ENCODE measurements at places on chromosomes 5 and 9.

GRCh38 chr9:22405869-22406659 lies 40.6 kb upstream of the DMRTA1 start:
- no peak for DNase-seq

DNA sequence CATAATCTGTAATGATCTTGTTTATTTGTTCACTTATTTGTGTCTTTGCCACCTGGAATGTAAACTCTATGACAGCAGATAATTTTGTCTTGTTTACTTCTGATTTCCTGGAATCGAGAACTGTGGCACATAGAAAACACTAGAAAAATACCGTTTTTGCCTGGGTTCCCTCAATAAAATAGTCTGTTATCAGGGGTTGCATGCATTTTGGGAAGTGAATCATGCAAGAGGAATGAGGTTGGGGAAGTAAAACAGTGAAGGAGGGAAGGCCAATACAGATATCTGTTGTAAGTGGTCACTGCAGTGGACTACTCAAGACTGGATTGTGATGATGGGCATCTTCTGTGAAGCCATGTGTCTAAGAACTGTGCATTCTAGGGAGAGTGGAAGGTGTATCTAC lies 45.2 kb upstream of the IL6ST start:
- DNase-seq, result no peak

DNA sequence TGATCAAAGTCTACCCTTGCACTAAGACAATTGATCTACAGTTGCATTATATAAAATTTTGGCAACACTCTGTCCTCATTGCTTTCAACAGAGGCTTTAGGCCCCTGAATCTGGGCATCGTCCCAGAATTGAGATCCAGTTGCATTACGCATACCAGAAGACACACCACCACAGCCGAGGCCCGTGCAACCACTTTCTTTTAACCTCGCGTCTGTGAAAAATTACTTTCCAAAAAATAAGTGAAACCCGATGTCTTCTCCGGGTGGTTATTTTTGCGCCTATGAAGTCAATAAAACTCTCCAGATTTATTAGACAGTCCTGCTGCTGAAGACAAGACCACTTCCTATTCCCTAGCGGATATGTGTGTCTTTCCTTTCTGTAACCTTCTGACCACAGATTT lies 52.1 kb upstream of the NFIB start:
- DNase-seq, result no peak

DNA sequence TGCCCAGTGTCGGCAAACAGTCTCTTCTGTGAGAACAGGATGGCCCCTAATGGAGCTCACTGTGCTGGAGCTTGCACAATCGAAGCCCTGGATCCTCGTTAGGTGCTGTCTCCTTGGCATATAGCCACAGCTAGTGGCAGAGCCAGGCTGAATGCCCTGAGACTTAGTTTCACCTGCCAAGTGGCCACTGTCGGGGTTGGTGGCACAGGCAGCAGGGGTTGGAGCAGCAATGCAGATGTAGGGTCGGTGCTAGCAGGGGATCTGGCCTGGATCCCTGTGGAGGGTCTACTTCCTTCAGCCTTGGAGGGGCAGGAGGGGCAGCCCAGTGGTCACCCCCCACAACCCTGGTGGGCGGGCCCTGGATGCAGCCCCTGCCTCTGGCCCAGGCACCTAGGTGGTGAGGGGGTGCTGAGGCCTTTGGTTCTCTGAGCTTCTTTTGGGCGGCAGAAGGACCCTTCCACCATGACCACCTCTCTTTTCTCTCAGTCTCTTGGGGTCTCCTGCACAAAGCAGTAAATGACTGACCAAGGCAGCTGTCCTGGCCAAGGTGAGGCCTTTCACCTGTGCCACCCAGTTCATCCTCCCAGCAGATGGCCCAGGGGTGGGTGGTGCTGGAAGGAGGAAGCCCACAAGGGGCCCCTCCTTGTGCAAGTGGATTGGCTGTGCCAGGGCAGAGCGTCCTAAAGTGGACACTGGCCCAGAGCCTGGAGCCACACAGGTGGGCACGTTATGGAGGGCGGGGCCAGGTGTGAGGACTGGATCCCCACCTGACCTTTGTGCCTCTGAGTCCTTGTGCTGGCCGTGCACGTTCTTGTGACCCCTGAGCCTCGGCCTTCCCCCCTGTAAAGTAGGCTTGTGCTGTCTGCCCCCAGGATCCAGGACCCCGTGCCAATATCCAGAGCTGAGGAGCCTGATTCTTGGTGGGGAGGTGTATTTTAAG lies 44.8 kb downstream of the PHF2 start:
- no peak for DNase-seq

DNA sequence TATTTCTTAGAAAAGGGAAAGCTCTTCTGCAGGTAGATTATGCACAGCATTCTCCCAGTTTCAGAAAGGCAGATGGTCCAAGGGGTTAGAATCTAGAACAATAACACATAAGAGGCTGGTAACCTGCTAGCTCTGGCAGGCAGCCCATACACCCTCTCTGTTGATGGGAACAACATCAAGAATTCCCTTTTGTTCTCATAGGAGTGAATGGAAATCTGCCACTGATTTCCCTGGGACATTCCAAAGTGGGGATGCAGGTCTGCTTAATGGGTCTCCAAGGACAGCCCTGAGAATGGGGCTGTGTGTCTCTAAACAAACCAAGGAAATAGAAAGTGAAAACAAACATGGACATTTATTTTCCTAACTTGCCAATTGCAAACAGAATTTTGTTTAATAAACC lies 456.8 kb downstream of the EBF1 start:
- no peak for DNase-seq

DNA sequence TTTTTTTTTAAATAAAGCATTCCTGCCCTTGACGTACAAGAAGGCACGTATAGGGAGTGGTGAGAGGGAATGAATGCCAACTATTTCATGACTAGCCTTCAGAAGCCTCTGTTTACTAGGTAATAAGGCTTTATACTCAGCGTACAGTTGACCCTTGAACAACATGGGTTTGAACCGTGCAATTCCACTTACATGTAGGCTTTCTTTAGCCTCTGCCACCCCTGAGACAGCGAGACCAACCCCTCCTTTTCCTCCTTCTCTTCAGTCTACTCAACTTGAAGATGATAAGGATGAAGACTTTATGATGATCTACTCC lies 22.5 kb downstream of the CDC42SE2 start:
- DNase-seq, result no peak

- DNase-seq, result no peak
Measured at GRCh38 chr9:107569174-107569573, 79.6 kb upstream of the KLF4 start.

GRCh38 chr9:109717342-109717741 lies 62.7 kb upstream of the PALM2AKAP2 start:
- DNase-seq, result no peak

DNA sequence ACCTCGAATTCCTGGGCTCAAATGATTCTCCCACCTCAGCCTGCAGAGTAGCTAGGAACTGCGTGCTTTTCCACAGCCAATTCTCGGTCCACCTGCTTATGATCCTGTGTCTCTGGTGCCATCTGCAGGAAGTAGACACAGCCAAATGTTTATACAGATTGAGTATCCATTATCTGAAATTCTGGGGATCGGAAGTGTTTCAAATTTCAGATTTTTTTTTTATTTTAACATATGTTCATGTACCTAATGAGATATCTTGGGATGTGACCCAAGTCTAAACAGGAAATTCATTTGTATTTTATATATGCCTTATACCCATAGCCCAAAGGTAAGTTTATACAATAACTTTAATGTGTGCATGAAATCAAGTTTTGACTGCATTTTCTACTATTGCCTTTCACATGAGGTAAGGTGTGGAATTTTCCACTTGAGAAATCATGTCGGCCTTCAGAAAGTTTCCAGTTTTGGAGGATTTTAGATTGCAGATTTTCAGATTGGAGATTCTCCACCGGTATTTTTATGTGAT lies 89.5 kb downstream of the ESM1 start:
- peak; percentile 77 for DNase-seq

DNA sequence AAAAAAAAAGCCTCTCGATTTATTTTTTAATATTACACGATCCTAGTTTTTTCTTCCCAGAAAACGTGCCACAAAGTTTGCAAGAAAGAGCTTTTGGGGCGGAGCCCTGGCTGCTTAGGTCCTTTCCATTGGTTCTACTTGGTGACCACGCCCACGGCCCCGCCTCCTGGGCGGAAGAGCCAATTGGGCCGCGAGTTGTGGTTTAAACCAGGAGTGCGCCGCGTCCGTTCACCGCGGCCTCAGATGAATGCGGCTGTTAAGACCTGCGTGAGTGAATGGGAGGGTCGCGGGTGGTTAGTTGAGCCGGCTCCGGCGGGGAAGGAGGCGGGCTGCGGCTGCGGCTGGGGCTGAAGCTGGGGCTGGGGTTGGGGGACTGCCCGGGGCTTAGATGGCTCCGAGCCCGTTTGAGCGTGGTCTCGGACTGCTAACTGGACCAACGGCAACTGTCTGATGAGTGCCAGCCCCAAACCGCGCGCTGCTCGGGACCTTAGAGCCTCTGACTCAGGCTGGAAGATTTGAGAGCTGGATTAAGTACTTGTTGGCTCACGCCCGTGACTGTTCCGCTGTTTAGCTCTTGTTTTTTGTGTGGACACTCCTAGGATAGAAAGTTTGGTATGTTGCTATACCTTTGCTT lies at the start of gene PTTG1:
TSS of gene PTTG1 (plus strand) at position 231 of the 634 bp plus-strand sequence. CDS start 458 bp downstream, outside the sequence.
- DNase-seq, result peak; percentile 69

DNA sequence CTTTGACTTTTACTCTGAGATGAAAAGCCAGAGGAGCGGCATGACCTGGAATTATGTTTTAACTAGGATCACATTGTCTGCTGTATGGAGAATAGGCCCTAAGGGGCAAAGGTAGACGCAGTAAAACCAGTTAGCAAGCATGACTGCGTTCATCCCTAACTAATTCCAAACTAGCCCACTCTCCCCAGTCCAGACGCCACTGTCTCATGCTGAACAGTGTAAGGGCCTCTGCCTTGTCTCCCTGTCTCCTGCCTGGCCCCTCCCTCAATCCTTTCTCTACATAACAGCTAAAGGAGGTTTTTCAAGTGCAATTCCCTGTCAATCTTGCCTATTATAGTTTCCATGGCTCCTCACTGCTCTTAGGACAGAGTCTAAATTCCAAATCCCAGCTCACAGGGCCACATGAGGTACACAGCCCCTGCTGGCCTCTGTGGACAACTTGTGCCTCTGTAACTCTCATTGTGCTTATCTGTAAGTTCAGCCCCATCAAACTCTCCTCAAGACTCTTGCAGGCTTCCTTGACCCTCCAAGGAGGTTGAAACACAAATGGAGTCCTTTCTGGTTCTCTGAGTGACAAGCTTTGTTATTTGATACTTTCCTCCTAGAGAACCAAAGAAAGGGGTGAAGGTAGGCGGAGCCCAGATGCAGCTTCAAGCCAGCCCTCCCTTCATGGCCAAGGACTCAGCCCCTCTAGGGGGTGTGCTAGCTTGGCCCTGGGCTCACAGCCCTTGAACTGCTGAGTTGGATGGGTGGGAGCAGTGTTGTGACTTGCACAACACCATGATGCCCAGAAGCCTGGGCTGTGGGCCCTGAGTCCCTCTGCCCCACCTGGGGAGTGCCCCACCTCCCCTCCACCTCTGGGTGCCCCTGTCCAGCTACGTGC lies 16.0 kb upstream of the SLC22A4 start:
- DNase-seq, result no peak

Measured in SK-N-MC (cell line).